Stimulated activated CD4-positive, alpha-beta T cell treated with anti-CD3 and anti-CD28 coated beads, Interleukin-1b, Interleukin-23, amount 100 ng/mL, for 1 hour (primary cell): ENCODE measurements at places on chromosomes 7 and 10.

DNA sequence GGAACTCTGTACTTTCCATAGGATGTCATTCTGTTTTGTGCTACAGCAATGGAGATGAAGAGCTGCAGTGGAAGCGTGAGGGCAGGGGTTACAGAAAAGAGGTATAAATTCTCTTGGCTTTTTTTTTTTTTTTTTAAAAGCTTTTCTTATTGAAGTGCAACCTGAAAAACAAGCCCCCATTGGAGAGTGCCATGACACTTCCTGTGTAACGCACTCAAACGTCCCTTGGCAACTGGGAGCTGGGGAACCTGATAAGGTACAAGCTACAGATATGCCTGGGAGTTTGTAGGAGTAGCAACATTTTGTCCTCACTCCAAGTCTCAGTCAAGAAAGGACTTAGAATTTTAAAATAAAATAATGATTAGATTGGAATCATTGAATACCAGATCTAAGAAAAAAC lies 512.1 kb downstream of the RPS24 start:
- DNase-seq: no peak

- DNase-seq: no peak
These were observed 3.2 kb downstream of the AKR1B15 start for GRCh38 chr7:134552105-134552504.

DNA sequence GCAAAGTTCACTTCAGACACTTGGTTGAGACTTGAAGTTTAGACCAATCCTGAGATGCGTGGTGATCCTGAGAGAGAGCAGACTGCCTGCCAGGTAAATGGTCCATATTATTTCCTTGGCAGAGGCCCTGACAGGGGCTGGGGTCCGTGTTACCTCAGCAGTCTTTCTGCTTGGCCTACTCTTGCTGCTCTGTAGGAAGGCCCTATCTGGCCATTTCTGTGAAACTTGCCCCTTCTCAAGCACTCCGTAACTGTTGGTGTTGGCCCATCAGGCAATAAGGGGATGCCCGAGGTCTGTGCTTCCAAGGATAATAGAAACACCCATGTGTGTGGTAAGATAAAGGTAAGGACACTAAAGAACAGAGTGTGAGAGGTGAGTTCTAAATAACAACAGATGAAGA lies 20.0 kb downstream of the LOXL4 start:
- no peak for DNase-seq

- no peak for DNase-seq
These were observed 31.6 kb downstream of the HECW1 start for GRCh38 chr7:43143918-43144589.

GRCh38 chr10:115903207-115903606 lies 369.8 kb downstream of the GFRA1 start:
- no peak for DNase-seq

GRCh38 chr7:35823440-35823839 lies 22.6 kb downstream of the SEPTIN7 start:
- no peak for DNase-seq

GRCh38 chr10:108425283-108425964 lies 1260.9 kb upstream of the SORCS1 start:
- DNase-seq: no peak

DNA sequence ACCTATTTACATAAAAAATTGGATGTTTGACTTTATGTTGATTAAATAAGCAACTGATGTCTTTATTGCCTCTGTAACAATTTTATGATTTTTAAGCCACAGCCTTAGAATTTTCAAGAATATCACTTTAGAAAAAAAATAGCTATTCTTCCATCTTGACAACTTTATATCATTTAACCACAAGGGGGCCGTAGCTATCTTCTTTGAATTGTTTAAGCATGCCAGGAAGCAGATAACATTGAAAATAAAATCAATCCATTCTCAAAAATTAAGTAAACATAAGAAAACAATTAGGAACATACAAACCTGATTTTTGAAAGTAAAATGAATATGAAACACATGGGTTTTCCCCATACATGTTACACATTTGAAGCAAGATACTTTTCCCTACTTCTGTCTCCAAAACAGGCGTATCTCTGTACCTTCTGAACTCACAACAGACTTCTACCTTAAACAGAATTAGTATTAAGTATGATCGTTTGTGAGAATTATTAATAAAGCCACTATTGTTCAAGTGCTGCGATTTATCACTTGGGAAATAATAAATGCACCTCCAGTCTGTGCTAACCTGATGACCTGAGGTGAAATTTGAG lies 209.0 kb downstream of the CACNA2D1 start:
- no peak for DNase-seq

GRCh38 chr7:88089561-88089960 lies 130.3 kb downstream of the SRI start:
- no peak for DNase-seq

GRCh38 chr10:30873411-30873810 lies 158.3 kb downstream of the ZNF438 start:
- no peak for DNase-seq

DNA sequence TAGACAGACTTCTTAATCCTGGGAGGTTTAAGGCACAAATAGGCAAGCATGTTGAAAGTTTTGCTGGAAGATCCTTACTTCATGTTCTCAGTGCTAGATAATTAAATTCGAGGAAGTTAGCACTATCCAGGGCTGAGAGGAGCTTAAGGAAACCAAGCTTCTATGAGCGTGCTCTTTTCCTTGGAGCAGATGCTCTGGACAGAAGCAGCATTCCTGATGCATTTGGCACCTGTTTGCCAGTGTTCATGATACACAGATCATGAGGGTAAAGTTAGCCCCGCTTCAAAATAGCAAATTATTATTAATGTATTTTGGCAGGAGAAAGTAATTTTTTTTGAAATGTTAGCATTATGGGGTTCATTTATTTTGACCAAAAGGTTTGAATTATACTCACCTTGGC lies 9.4 kb downstream of the HDAC9 start:
- DNase-seq: no peak

DNA sequence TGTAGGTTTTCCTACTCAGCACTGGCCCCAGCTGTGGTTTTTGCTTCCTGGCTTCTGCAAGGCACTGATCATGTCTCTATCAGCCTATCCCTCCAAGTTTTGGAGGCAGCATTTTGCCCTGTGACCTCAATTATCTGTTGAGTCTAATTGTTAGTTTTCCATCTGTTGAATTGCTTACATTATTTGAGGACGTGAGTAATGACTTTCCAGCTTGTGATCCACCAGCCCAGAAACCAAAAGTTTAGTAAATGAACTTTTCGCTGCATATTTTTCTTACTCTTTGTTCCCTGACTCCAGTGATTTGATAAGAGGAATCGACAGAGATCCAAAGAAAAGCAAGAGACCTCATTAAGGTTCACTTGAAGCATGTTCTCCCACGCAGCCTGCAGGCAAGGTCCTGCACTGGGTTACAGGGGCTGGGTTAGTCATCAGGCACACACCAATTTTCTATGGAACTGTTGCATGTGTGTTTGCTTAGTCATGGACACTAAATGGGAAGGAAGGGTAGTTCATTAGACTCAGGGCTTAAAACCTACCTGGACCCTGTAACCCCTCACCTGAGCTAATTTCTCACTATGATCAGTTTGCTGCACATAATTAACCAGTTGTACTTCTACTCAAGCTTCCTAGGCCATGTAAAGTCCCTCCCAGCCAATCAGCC lies 57.2 kb downstream of the AKR1E2 start:
- DNase-seq: no peak

DNA sequence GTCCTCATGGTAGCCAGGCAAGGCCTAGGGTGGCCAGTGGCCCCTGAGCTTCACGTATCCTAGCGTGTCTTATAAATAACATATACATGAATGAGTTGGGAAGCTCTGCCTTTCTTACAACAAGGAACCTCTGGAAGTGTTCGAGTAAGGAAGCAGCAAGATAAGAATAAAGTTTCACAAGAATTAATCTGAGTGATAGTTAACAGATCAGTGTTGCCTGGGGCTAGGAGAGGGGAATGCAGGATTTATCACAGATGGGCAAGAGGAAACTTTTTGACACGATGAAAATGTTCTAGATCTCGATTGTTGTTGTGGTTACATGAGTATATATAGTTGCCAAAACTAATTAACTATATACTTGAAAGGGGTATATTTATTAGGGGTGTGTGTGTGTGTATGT lies 74.2 kb downstream of the TSPAN12 start:
- no peak for DNase-seq

- no peak for DNase-seq
These were observed 13.1 kb upstream of the CUX1 start for GRCh38 chr7:101804088-101804963.

DNA sequence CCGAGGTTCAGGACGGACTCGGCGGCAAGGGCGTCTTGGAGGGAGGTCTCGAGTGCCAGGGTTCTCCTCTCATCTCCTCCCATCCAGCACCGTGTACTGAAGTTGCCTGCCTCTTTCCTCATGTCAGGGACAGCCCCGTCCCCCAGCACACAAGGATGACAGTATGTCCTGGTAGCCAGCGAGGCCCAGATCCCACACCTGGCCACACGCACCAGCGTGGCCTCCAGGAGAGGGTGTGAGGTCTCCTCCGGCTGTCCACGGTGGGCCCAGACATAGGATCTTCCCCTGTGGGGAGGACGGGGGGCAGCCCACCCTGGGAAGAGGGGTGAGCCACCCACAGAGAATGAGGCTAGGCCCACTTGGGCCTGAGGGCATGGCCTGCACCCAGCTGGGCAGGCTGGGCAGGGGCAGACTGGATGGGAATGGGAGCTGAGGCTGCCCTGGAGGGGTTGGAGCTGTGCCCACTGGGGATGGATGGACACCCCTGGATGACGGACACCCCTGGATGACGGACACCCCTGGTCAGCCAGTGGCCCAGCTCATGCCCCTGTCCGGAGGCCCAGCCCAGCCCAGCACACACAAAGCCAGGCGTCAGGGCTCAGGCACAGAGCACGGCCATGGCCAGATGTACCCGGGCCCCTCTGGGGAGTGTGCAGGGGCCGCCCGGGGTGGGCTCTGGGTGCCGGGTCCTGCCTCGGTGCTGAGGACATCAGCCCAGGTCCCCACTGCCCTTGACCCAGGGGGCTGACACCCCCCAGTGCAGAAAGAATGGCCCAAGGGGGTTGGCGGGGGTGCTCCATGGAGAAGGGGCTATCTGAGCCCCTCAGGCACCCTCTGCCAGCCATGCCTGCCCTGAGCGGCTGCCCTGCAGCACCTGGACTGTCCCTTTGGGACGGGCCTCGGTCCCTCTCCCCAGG lies 30.9 kb upstream of the CFAP46 start:
- no peak for DNase-seq

- DNase-seq: no peak
These were observed 7.1 kb upstream of the KLF6 start for GRCh38 chr10:3791974-3792633.

DNA sequence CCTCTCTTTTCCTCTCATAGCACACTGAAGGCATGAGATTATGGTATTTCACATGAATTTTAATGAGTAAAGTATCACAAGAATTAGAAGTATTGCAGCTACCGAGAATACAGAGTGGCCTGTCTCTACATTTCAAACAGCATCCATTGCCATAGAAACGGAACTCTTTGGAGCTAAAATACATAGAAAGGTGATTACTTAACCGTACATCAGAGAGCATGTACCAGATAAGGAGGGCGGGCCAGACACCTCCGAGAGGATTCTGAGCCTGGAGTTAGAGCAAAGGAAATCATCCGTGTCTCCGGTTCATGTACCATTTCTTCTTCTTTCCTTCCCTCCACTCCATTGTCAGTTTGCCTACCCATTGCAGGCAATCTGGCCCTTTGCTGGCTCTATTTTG lies 196.7 kb downstream of the KLF6 start:
- no peak for DNase-seq

- no peak for DNase-seq
These were observed 6.7 kb downstream of the TLL2 start for GRCh38 chr10:96507044-96507443.

GRCh38 chr7:129143724-129144094 lies 798 bp upstream of the TSPAN33 start:
- no peak for DNase-seq

GRCh38 chr7:108136191-108136688 lies 6.1 kb upstream of the LAMB4 start:
- no peak for DNase-seq

- DNase-seq: no peak
These were observed 1.3 kb upstream of the TM9SF3 start for GRCh38 chr10:96588060-96588554.

- no peak for DNase-seq
These were observed 523.0 kb downstream of the PTPRN2 start for GRCh38 chr7:158064631-158065030.

DNA sequence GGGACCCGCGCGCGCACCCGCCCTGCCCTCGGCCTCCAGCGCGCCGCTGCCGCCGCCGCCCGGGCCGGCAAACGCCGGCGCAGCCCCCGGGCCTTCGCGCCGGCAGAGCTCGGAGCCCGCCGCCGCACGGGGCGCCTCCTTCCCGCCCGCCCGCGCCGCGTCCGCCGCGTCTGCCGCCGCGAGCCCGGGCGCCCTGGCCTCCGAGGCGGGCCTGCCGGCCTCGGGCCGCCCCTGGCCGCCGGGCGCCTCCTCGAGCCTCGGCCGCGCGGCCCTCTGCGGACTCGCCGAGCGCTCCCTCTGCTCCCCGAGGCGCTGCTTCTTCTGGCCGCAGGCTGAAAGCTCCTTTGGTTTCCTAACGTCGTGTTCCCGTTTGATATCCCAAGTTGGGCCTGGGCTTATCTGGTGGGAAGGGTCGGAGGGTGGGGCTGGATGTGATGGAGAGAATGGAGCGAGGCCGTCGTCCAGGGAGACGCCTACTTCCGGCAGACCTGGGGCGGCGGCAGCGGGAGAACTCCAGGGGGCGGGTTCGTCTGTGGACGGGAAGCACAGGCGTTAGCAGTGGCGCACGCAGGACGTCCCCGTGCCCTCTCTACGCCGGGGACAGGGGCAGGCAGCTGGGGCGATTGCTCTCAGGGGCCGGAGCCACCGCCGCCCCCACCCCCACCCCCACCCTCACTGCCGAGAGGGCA lies 221.0 kb downstream of the PHTF2 start:
- no peak for DNase-seq

GRCh38 chr10:80517416-80518142 lies 20.1 kb upstream of the SH2D4B start:
- no peak for DNase-seq

GRCh38 chr10:77397103-77397502 lies 240.5 kb downstream of the KCNMA1 start:
- no peak for DNase-seq

GRCh38 chr7:135601182-135601581 lies 43.5 kb downstream of the NUP205 start:
- DNase-seq: no peak

DNA sequence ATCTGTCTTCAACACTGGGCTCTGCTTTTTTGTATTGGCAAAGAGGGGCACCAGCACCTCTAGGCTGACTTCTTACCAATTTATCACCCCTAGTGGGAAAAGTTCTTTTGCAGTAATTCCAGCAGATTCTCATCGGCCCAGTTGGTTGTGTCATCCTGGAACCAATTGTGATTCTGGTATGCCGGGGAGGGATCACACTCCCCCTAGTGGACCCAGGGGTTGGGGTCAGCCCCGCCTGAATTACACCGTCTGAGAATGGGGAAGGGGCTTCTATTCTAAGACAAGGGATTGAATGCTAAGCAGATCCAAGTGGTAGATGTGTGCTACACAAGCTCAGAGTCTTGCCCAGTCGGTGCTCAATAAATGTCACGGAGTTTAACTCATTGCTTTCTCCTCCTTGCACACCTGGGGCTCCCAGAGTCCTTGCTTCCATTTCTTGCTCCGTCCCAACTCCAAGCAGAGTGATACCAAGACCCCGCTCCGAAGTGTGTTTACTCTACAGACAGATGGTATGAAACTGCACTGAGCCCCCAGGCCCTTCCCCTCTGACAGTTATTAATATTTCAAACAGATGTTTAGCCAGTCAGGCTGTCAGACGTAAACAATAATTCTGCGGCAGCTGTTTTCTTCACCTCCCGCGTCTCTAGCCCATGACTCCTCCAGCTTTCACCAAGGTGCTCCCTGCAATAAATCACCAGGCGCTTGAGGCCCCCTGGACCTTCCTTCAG lies 71.9 kb downstream of the C10orf105 start:
- DNase-seq: no peak
